ENCODE measurements at places on chromosomes 2 and 18.

DNA sequence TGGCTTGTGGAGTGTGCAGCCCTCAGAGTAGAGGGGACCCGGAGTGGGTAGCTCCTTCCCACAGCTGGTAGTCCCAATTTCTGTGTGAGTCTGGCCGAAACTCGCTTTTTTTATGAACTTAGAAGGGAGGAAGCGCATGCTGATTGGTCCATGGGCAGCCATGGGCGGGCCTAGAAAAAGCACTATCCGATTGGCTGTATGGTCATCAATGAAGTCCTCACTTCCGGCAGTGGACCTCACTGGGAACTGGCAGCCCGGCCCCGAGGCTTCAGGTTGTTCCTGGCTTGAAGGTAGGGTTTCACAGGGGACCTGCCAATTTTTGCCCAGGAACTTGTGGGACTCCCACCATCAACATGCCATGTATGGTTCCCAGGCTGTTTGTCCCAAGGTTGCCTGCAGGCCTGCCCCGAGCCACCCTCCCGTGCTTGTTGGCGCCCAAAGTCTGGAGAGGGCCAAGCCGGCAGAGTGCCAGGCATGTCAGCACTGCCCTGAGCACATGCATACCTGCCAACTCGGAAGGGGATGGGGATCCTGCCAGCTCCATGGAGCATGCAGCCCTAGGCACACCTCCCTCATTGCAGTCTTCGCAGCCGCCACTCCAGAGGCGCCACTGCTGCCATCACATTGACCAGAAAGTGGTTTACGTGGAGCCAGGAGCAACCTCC lies 98.5 kb downstream of the ATP9B start:
- DNase-seq: peak; percentile 15

DNA sequence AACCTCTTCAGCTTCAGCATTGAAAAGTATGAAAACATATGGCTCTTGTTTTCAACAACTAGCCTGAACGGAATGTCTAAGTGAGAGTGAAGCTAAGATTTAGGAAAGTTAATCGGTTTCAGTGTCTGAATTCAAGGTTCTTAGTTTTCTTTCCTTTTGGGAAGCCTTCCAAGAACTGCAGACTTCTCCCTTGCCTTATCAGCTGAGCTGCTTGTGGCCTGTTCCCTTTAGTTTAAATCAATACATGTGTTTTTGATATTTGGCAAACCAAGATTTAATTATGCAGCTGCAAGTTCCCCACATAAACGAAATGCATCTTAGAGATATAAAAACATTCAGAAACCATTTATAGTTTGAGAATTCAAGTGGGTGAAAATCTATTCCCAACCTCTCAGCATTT lies 274.3 kb upstream of the NRP2 start:
- no peak for DNase-seq

DNA sequence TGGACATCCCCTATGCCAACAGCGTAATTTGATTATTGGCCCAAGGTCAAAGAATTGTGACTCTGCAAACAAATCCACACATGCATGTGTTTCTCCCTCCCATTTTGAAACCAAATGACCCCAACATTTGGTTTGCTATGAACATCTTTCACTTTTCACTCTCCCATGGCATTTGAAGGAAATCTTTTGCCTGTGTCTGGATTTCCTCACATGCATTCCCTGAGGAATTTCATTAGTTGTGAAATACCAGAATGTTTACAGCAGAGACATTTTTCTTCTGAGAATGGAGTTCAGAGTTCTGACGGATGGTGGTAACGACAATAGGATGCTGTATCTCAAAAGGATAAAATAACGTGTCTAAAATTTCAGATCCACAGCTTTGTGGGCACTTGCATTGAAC lies 60.3 kb upstream of the LMAN1 start:
- no peak for DNase-seq

GRCh38 chr2:181305301-181306123 lies 151.7 kb upstream of the ITGA4 start:
- no peak for DNase-seq

- DNase-seq: no peak
Observed at GRCh38 chr2:99631700-99632099, 141.9 kb upstream of the REV1 start.

Measured in thoracic aorta (tissue), 2 donors.